ENCODE measurements at places on chromosomes 1 and 21.

DNA sequence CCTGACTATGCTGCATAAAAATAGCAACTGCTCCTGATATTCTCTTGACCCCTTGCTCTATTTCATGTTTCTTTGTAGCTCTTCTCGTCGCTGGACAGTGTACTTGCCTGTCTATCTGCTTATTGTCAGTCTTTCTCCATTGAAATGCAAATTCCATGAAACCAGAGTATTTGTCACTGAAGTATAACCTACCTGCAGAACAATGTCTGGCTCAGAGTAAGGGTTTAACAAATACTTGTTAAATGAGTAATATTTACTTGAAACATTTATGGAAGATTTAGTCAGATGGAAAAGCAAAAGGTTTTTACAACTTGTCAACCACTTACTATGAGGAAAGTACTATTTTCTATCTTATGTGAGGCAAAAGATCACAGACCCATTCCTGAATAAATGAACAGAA, 19.9 kb upstream of the ERICH3 start:
- no peak for DNase-seq

DNA sequence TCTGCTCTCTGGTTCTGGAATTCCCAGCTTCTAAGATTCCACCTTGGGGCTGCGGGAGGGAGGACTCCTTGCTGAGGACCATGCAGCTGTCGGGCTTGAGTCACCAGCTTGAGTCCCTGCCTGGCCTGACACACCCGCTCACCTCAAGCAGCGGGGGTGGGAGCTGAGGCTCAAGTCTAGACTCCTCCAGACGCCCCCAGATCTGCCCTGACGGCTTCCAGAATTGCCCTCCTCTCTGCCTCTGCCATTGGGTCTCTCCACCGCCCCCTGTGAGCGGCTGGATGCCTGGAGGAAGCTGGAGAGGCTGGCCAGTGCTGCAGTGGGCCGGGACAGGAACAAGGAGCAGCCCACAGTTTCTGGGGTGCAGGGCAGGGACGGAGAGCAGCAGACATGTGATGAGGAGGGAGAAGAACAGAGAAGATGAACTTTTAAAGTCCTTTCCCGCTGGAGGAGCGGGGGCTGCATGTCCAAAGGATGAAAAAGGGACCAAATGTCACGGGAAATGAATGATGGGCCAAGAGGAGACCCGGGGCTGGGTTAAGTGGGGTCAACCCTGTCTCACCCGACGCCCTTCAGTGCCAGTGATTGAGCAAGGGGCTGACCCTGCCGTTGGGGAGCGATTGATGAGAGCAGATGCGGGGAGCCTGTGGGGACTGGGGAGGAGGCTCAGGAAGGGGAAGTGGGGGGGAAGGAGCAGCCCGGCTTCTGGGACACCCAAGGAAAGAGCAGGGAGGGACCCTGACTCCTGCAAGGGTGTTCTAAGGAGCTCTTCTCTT, 13.5 kb downstream of the CRABP2 start:
- no peak for DNase-seq

- DNase-seq, result no peak
These were observed 694.4 kb downstream of the MATN1 start for GRCh38 chr1:30028939-30029338.

DNA sequence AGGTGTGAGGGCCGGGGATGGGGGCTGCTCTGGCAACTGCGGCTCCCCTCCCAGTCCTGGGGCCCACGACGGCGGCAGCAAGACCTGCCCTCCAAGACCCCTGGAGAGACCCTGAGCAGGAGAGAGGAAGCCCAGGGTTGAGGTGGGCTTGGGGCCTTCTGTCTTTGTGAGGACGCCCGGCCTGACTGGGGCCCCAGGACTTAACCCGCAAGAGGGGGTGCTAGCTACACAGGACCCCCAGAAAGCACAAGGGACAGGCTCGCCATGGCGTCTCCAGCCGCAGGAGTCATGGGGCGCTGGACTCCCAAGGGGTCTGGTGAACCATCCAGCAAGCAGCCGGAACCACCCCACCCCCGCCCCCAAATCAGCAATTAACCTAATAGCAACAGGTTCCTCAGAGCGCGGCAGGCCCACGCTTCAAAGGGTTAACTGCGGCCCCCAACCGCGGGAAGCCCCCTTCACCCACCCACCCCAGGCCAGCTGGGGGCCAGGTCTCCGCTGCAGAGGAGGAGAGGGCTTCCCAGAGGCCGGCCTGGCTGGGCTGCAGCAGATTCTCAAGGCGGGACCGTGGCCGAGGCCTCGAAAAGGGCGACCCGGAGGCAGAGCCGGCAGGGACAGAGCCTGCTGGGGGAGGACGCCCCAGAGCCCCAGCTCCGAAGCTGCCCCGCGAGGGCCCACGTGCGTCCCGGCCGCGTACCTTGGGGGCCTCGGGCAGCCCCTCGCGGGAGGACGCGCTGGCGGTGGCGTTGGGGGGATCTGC, 525 bp downstream of the C1QTNF12 start:
- no peak for DNase-seq

GRCh38 chr1:5742032-5742431, 250.2 kb downstream of the NPHP4 start:
- no peak for DNase-seq

DNA sequence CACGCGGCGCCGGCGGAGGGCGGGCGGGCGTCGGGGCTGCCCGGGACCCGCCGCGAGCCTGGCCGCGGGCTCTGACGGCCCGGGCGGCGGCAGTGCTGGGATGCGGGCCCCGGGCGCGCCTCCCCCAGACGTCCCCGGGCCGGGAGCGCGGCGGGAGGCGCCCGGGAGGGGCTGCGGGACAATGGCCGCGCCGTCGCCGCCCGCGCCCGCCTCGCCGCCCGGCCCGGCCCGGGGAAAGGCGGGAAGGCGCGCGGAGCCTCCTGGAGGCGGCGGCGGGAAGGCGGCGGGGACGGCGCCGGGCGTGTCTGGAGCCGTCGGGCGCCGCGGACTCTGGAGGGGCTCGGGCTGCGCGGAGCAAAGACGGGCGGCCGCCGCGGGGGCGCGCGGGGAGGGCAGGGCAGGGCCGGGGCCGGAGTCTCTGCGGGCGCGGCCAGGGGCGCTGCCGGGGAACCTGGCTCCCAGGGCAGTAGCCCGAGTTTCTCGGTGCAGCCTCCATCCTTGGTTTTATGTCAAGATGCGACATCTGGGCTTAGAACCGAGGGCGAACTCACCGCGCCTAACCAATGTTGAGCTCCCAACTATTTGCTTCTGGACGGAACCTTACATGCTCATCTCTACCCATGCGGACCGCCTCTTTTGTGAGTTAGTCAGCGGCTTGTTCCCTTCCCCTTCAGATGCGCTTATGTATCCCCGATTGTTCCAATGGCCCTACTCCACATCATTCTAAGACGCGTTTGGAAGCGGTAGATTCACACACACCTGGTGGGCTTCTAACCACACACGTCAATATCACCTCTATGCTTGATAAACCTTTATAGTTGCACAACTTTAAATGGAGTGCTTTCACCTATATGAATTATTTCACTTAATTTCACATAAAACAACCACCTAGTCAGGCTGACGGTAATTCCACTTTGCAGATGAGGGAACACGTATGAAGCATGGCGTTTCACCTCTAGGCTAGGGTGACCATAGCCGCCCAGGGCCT, 651 bp downstream of the ZBTB8A start:
- peak; percentile 9 for DNase-seq
